ACHN (cell line): ENCODE measurements at places on chromosomes 2 and 18.
A peak's percentile ranks its signal among the peaks of the same experiment; 100 is the strongest.

GRCh38 chr2:23782646-23783045, 144.3 kb downstream of the ATAD2B start:
- no peak for DNase-seq

GRCh38 chr2:235669983-235670962, 176.4 kb downstream of the AGAP1 start:
- DNase-seq, result peak; percentile 6

GRCh38 chr2:104965900-104966299, 72.0 kb upstream of the MRPS9 start:
- no peak for DNase-seq

DNA sequence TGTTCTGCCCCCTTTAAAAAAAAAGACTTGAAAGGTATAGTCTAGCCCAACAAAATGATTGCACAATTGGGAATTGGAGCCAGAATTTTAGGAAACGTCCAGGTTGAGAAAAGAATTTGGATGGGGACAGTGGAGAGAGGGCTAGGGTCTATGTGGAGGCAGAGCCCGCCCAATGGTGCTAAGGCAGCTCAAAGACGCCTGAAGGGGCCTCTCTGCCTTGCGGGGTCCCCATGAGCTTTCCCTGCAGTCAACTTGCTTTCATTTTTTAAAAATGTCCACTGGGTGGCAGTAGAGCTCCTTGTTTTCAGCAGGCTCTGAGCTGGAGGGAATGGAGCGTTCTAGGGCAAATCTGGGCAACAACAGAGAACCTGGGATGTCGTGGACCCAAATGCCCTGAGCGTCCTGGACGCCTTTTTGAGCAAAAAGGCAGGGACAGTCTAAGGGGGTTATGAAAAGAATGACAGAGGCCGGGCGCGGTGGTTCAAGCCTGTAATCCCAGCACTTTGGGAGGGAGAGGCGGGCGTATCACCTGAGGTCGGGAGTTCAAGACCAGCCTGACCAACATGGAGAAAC, 40.2 kb upstream of the ITM2C start:
- DNase-seq, result peak; percentile 82

GRCh38 chr2:70094978-70095719, 7.9 kb downstream of the PCBP1 start:
- no peak for DNase-seq

DNA sequence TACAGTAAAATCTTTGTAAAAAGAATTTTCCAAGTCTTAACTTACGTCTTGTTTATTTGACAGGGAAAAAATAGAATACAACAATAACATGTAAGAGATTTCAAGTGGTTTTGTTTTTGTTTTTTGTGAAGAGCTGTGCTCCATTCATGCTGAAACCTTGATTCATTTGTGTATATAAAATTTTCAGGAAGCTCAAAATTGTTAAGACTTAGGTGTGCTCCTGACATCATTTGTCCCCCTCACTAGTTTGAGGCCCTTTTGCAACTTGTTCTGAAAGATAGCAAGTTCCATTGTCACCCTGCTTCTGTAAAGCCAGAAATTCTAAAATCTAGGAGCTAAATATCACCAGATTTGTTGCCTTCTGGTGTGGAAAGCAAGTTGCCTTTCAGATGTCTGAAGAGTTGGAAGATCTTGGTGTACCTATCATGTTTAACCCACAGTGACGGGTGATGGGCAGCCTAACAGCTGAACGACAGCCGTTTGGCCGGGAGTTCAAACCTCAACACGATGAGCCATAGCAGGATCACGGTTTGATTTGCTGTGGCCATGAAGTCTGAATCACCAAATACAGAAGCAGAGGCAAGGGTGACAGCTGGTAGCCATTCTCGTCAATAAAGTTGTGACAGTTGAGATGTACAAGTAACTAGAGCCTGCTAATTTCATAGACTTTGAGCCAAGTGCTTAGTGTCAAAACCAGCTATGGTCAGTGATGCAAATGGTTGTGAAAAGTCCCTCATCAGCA, 205.5 kb upstream of the SP5 start:
- DNase-seq, result no peak

DNA sequence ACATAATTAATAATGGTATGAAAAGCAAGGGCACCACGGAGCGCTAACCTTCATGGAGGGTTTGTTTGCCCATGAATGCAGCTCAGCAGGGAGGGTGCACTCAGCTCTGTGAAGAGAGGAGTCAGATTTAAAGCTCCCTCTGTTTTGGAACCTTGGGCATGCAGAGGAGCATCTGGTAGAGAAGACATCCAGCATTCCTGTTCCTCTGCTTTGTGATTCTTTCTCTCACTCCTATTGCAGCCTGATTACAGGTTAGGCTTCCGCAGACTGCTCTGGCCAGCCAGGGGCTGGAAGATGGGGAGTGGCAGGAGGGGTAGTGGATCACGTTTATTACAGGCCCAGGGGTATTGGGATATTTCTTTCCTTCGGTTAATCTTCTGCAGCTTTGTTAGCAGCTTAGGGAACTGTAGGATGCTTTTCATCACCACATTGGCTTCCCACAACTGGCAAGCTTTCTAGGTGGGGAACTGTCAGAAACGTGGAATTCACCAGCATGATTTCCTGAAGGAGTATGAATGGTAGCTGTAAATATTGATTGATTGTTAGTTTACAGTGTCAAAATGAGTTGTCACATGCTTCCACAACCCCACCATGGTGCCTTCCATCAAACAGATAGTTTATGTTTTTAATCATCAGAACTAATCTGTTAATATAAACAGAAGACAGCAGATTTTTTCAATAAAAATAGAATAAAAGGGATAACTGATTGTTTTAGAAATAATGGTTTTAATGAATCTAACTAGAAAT, 201.1 kb downstream of the VAPA start:
- DNase-seq, result no peak

DNA sequence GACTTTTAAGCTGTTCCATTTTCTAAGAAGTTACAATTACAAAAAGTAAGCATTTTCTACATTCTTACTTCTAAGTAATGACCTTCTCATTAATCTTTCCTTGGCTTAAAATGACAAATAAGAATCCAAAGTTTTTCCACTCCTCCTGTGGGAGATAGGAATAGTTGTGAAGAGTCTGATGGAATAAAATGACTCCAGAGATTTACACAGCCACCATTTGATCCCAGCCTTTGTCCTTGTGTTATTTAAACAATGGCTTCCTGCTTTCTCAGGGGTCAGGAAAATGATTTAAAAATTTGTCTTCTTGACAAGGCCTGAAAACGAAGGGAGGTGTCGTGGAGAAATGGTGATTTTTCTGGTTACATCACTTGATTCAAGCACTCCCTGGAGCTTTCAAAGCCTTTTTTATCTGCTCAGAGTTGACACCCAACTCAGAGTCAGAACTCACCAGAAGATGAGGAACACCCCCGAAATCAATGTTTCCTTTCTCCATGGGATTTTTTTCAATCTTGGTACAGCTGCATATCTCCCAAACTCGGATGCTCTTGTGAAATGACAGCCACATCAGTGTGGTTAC, 106.5 kb downstream of the GALNT3 start:
- DNase-seq, result no peak

- DNase-seq, result peak; percentile 13
These were observed 48.1 kb upstream of the CNOT11 start for GRCh38 chr2:101204400-101205115.

GRCh38 chr2:127594116-127594591, 51.8 kb upstream of the GPR17 start:
- DNase-seq, result no peak

DNA sequence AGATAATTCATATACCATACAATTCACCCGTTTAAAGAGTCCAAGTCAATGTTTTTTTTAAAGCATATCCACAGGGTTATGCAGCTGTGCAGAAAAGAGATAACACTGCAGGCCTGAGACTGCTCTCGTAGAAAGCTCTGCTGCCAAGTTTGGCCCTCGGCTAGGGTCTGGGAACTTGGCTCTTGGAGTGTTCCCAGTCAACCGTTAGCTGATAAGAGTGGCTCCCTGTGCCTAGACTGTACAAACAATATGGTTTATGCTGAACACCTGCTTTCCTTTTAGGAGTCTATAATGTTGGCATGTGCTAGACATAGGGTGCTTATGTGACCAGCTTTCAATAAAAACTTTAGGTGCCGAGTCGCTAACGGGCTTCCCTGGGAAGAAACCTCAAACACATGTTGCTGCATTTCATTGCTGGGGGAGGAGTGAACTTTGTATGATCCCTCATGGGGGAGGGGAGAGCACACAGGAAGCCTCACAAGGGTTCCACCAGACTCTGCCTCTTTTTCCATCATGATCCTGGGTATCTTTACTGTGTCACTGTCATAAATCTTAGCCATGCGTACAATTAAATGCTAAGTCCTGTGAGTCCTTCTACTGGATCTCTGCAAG, 34.7 kb downstream of the RFX8 start:
- no peak for DNase-seq

GRCh38 chr2:9535177-9535576, 20.5 kb downstream of the ADAM17 start:
- DNase-seq, result no peak

GRCh38 chr18:74367905-74368304, 52.3 kb downstream of the C18orf63 start:
- no peak for DNase-seq

DNA sequence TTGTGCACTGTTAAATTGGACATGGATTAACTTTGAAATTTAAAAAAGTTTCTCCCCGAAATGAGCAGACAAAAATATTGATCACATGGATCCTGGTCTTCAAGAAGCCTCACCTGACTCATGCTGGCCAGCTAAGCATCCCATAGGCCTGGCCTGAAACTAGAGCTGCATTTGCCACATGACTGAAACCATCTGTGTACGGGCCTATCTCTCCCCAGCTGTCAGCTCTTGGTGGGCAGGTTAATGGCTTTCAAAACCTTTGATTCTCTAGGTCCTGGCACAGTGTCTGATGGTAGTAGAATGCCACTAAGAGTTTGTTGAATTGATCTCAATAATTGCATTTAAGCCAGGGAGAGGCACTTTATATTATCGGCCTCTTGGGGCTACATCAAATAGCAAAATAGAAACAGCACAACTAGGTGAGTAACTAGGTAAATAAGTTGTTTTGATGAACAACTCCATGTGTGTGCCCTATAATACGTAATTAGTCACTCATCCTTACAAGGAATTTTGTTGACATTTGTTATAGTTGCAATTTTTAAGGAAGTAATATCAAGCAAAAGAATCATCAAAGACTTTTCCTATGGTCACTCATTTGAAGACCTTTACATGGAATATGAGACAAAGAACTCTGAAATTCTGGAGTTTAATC, 251.1 kb downstream of the SP3 start:
- DNase-seq, result no peak

- DNase-seq, result peak; percentile 52
These were observed 120.4 kb downstream of the RNF144A start for GRCh38 chr2:7037340-7038333.

- DNase-seq, result peak; percentile 33
These were observed 95.6 kb downstream of the ITGA4 start for GRCh38 chr2:181552808-181553207.

GRCh38 chr2:46381871-46382270, 84.7 kb downstream of the EPAS1 start:
- DNase-seq, result no peak
